ENCODE measurements at places on chromosomes 6 and 20.

DNA sequence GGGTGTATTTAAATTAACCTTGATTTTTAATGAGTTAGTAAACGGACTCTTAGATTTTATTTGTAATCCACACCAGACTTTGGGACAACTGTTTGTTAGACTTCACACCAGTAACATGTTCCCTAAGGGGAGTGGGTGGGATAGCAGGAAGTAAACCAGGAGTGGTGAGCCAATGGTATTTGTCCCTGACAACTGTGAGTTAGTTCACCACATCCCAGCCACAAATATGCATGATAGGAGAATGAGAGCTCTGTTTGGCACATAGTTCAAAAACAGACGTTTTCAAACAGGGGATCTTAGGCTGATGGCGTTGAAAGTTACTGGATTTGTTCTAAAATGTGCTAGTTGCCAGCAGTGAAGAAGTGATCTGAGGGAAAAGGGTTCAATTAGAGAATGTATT is 18.7 kb upstream of the COL10A1 start:
- DNase-seq, result no peak

DNA sequence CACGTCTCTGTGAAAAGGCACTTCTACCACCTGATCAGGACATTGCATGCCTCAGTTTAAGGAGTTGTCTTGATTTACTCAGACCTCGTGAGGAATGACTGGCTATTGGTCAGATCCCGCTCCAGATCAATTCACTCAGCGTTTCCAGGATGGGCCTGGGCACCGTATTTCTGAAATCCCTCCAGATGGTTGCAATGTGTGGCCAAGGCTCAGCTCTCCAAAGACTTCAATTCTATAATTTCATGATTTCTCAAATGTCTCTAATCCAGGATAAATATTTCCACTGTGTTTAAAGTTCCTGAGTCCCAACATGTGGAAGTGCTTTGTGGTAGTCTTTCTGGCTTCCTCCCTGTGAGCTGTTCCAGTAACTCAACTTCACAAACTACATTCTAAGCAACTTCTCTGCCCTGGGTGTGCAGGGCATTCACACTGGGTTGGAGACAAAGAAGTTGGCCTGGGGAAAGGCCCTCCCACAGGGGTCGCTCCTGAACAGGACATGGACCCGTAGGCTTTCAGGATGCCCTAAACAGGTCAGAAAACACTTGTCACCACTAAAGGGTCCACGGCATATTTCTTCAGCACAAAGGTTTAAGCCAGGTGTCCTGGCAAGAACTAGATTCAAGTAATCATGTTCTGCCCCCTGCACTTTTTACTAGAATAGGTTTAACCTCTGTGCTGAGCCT is 212.1 kb downstream of the WDR27 start:
- no peak for DNase-seq

GRCh38 chr6:34005901-34006531 is 139.9 kb downstream of the GRM4 start:
- DNase-seq, result no peak

GRCh38 chr6:20706939-20707485 is 172.8 kb downstream of the CDKAL1 start:
- DNase-seq, result no peak

DNA sequence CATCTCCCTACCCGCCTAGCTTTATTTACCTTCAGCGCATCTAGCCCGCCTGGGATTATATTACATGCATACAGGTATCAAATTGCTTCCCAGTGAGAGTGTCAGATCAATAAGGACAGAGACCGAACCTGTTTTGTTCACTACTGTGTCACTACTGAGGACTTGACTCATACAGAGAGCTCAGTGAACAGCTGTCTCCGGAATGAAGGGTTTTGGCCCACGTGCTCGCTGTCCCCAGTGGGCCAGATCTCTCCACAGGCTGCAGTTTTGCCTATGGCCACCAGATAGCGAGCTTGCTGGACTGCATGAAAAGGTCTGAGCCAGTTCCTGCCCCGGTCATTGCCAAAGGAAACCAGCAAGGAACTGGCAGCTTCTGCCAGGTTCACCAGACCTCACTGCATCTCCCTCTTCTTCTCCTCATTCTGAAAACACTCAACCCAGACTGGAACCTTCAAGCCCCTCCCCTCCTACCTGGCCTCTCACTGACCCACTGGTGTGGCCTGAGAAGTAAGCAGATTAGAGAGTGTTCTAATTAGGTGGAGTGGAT is 150.8 kb downstream of the ZMYND8 start:
- no peak for DNase-seq

DNA sequence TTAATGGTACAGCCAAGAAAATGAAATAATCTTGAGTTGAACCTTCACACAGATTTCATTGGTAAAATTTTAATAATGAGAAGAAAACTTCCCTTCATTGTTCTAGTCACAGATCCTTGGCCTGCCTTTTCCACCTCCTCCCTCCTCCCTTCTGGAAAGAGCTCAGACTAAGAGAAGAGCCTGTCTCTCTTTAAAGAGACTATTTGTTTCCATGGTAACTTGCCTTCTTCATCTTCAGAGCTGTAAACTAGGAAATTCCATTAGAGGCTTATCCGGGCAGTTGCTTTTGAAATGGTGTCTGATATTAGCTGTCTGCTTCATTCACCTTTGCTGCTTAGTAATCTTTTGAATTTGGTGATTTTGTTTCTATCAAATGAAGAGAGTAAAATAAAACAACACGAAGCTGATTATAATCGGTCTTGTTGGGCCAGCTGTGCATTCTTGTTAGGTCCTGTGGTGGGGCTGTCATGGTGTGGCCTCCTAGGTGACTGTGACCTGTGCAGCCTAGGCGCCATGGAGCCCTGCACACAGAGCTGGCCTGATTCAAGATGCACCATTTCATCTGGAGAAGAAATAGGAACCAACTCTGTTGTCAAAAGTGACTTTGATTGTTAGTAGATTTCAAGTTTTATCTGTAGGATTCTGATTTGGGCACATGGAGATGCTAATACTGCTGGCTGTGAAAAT is 96.7 kb downstream of the MAP3K7 start:
- no peak for DNase-seq

DNA sequence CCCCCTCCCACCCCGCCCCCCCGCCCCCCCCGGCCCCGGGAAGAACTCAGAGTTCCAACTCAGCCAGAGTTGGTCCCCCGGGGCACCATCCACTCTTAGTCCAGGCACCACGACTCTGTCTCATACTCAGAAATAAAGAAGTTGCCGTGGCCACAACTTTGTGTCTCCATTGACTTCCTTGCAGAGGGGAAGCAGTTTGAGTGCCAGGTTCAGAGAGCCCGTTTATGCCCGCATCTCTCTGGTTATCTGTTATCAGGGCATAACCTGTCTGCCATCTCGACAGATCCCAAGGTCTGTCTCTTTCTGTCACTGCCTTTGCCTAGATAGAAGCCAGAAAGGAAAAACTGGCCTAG is 605 bp downstream of the CDC5L start:
- DNase-seq, result no peak

- no peak for DNase-seq
These were observed 246.4 kb downstream of the KHDRBS2 start for GRCh38 chr6:62039605-62040004.

GRCh38 chr6:65501045-65501444 is 206.0 kb downstream of the EYS start:
- DNase-seq, result no peak

GRCh38 chr20:48339190-48339985 is 488.4 kb downstream of the PREX1 start:
- DNase-seq, result no peak

DNA sequence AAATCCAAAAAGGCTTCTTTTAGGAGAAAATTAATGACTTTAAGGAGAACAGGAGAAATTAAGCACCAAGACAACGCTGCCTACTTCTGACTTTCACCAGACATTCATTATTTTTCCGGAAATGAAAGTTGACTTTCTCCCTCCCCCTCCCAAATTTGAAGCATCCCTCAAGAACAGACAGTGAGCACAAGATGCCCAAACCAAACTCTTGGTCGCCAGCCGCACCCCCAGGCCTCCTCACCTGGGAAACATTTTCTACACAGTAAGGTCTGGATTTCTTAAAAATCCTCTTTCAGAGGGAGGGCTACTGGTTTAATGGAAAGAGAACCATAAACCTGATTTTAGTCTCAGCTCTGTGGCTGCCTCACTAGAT is 2.7 kb downstream of the RIMS4 start:
- no peak for DNase-seq

GRCh38 chr6:26264547-26264946 is 100.5 kb upstream of the BTN3A2 start:
- DNase-seq, result no peak

GRCh38 chr6:104604685-104605084 is 255.0 kb downstream of the HACE1 start:
- DNase-seq, result no peak

GRCh38 chr6:32984622-32985389 is 16.4 kb downstream of the BRD2 start:
- DNase-seq, result no peak

GRCh38 chr20:63125581-63125837 is 90.4 kb downstream of the YTHDF1 start:
- DNase-seq, result no peak

GRCh38 chr20:17685168-17685567 is 3.1 kb upstream of the RRBP1 start:
- DNase-seq, result no peak

DNA sequence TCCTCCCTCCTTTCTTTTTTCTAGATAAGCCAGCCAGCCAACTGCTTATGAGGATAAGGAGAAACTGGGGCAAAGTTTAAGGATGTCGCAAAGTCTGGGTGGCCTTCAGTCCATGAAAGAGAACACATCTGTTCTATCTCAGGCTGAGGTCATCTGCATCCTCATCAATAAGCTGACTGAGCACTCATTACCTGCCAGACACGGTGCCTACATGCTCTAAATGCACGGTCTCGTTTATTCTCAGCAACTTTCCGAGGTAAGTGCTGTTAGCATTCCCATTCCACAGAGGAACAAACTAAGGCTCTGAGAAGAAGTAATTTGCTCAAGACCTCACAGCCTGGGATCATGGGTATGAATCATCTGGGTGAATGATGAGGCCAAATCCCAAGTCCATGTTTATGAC is 133.1 kb downstream of the BCAS1 start:
- no peak for DNase-seq

DNA sequence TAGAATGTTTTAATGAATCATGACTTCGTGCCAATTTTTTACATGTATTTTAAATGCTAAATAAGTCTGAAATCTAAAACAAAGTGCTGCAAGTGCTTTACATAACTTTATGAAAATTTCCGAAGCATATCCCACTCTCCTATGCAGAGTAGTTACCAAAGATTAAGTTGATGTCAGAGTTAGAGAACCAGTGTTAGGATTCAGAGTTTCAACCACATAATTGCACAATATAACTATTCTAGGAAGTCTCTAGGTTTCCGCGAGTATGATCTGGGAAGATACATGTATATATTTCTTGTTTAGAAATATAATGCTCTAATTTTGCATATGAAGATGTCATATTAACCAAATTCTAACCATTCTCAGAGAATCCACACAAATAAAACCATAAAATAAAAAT is 74.8 kb downstream of the ASCC3 start:
- DNase-seq, result no peak

DNA sequence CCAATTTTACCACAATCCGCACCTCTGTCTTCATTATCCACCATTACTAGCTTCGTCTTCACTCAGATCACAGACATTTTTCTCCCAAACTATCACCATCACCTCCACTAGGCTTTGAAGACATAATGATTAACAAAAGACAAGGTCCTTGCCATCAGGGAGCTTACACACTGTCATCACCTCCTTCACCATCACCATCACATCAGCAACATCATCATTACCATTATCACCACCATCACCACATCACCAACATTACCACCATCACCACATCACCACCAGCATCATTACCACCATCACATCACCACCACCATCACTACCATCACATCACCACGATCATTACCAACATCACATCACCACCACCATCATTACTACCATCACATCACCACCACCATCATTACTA is 4.4 kb upstream of the SLC22A7 start:
- no peak for DNase-seq

- no peak for DNase-seq
These were observed 19.7 kb upstream of the EFHC1 start for GRCh38 chr6:52400313-52401041.

DNA sequence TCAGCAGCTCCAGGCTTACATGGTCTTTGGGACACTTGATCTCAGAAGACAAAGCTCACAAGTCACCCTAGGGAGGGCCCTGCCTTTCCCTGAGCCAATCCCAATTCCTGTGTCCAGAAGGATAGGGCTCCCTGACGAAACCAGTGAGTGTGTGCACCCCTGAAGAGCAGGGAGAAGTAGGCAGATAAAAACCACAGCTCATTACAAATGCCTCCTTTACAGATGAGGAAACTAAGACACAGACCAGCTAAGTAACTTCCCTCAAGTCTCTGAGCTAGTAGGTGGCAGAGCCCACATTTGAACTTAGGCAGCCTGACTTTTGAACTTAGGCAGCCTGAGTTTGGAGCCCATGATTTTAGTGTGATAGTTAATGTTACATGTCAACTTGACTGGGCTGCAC is 6.7 kb upstream of the ZFAND3 start:
- DNase-seq, result no peak

DNA sequence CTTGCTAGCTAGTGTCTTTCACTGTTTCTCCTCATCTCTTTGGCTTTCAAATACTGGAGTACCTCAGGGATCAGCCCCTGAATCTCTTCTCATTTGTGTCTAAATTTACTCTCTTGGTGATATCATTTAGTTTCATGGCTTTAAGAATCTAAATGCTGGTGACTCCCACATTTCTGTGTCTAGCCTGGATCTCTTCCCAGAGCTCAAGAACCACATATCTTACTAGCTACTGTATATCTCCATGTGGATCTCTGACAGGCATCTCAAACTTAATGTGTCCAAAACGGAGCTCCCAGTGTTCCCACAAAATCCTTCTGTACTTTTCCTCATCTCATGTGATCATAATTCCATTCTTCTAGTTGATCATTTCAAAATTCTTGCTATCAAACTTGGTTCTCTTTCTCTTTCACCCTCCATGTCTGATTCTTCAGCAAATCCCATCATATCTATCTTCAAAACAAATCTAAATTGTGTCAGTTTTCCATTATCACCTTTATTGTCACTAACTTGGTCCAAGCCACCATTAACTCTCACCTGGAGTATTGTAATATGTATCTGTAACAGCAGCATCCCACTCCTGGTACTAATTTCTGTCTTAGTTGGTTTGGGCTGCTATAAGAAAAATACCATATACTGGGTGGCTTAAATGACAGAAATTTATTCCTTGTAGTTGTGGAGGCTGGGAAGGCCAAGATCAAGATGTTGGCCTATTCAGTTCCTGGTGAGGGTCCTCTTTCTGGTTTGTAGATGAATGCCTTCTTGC is 45.9 kb downstream of the CCDC170 start:
- no peak for DNase-seq

DNA sequence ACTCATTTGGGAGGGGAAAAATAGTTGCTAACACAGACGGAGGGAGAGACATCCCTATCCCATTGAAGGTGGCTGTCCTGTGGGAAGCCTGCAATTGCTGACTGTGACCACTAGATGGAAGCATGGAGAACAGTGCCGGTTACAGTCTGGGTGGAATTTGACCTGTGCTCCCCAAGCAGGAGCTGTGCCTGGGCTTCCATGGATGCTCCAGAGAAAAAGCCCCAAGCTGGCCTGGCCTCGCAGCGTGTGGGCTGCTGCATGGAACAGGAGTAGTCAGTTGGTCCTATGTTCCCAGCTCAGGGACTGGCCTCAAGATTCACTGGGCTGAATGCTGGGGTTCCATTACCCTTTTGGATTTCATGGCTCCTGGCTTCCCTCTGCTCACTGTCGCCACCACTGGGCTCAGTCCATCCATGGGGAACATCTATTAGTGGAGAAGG is 116.3 kb upstream of the CHD6 start:
- DNase-seq, result no peak

- DNase-seq, result no peak
These were observed 151.0 kb upstream of the INSM1 start for GRCh38 chr20:20216941-20217340.

Data from CMK (cell line).